ENCODE measurements at places on chromosomes 4 and X.
A peak's percentile ranks its signal among the peaks of the same experiment; 100 is the strongest.

GRCh38 chrX:15812192-15812938, 22.1 kb downstream of the ZRSR2 start:
- no peak for DNase-seq

DNA sequence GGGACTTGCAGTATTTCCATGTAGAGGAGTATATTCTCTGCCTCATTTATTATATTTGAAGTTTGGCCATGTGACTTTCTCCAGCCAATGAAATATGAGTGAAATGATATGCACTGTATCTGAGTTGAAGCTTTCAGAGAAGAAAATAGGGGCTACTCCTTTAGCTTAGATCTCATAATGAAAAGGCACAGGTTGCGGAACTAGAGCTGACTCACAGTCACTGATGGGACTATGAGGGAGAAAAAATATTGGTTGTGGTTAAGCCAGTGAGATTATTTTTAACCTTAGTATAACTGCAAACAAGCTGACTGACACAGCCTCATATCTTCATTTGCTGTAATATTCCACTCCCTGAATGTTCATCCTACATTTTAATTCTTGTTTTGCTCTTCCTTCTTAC, 1104.3 kb downstream of the RPA4 start:
- DNase-seq: no peak

DNA sequence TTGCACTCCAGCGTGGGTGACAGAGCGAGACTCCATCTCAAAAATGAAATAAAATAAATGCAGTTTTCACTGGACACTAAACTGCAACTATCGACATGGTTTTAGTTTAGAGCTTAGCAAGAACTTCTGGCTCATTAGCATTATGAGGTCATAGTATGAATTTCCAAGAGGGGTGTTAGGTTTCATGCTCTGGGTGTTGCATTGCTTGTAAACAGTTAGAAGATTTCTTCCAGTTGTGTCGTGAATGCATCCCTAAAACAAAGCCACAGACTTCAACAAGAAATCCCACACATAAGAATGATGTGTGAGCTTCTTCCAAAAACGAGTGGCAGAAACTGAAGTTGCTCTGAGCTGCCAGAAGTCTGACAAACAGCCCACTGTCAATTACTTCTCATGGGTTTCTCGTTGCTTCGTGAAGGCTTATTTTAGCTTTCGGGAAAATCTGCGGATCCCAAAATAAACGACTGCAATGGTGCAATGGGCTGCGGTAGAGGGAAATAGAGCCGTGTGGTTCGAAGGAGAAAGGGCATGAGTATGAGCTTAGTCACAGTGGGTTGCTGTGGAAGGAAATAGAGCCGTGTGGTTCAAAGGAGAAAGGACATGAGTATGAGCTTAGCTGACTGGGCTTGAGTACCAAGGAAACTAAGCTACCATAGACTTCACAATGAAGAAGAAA, 354.9 kb downstream of the DHRSX start:
- no peak for DNase-seq

DNA sequence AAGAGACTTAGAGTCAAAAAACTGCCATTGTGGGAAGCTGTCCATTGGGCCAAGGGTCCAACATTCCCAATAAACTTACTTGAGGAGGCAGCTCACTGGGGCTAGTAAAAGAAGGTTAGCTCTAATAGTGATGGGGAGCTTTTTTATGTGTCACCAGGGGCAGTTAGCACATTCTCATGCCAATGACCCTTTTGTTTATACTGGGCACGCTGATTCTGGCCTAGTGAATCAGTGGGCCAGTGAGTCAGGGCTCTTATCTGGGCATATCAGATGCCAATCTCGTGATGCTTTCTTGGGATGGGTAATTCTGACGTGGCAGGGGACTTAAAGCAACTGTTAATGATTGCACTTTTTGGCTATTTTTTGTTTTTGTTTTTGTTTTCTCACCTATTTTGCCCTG, 27.8 kb downstream of the TCEAL1 start:
- no peak for DNase-seq

DNA sequence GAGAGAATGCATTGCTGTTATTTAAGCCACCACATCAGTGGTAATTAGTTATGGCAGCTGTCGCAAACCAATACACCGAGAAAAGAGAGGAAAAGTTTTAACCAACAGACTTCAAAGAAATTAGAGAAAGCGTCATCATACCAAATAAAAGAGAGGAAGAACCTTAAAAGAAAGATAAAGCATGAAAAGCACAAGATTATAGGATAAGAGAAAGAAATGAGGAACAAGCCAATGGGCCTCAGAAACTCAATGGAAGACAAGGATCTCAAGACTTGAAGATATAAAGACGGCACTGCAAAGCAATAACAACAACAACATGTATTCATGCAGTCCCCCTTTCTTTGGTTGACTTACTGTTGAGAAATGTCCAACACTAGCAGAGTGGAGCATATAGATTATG, 22.8 kb upstream of the ASMTL start:
- DNase-seq: no peak

- no peak for DNase-seq
Measured at GRCh38 chrX:150696331-150696730, 3.1 kb downstream of the MTMR1 start.

DNA sequence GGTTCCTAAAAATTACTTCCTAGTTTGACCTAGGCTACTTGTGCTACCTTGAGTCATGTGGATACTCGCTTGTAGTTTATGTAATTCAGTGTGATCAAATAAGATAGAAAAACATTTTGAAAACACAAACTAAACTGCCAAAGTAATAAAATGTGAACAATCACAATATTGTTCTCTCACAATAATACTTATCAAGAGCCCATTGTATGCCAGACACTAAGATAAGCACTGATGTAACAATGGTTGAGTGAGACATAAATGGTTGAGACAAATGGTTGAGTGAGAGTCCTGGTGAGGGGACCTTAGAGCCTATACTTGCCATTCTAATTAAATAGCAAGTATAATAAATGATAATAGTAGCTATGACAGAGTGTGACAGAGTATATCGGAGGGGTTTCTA, 41.7 kb downstream of the RFC1 start:
- DNase-seq: no peak

GRCh38 chr4:175891851-175892250, 79.8 kb upstream of the GPM6A start:
- no peak for DNase-seq

GRCh38 chr4:104501290-104501689, 6.6 kb upstream of the CXXC4 start:
- DNase-seq: no peak

GRCh38 chr4:121669163-121669550, 27.6 kb downstream of the ANXA5 start:
- no peak for DNase-seq

GRCh38 chrX:2733286-2733685, 18.6 kb upstream of the XG start:
- no peak for DNase-seq

DNA sequence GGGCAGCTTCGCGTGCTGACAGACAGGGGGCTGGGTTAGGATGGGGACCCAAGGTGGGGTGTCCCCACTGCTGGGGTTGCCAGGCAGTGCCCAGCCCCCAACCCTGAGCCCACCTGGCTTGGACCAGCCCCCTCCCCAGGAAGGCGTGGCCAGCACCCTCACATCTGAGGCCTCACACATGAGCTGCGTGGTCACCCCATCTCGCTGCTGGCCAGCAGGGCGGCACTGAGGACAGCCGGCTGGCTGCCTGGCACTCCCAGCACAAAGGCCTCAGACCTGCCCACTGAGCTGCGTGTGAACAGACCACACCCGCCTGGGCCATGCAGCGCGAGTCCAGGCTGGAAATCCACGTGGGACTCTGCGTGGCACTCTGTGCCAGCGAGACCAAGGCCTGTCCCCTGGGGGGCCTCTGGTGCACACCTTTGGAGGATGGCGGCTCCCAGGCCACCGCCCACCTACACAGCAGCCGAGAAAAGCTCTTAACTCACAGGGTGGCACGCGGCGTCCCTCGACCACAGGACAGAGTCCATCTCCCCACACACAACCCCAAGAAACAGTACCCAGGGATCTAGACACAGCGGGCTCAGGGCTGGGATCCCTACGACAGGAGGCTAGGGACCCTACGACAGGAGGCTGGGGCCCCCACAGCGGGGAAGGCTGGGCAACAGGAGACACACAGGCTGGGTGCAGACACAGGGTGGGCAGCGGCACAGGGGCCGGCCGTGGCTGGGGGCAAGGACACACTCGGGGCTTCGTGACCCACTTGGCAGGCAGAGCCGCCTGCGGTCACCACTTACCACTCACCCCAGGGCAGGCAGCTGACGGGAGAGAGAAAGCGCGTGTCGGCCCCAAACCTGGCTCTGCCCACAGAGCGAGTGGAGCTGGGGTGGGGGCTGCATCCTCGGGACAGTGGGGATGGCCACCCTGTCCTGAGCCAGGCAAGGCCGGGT, 9.8 kb downstream of the DGKQ start:
- no peak for DNase-seq

DNA sequence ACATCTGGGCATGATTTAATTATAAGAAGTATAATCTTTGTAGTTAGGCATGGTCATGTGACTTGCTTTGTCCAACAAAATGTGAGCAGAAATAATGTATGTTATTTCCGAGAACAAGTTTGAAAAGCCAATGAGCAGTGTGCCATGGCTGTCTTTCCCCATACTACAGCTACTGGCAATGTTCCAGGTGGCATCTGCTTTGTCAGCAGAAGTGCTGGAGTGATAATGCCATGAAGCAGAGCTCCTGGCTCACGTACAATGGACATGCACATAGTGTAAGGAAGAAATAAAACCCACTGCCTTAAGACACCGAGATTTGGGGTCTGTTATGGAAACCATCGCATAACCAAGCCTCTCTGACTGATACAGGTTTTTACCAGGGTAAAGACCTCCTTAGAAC, 212.6 kb upstream of the RASGEF1B start:
- DNase-seq: no peak

- peak; percentile 0 for DNase-seq
Measured at GRCh38 chrX:39508300-39508692, 589.5 kb downstream of the BCOR start.

- no peak for DNase-seq
Measured at GRCh38 chrX:75673468-75673867, 111.6 kb downstream of the MAGEE2 start.

GRCh38 chr4:45063696-45064095, 337.3 kb upstream of the GNPDA2 start:
- DNase-seq: no peak

DNA sequence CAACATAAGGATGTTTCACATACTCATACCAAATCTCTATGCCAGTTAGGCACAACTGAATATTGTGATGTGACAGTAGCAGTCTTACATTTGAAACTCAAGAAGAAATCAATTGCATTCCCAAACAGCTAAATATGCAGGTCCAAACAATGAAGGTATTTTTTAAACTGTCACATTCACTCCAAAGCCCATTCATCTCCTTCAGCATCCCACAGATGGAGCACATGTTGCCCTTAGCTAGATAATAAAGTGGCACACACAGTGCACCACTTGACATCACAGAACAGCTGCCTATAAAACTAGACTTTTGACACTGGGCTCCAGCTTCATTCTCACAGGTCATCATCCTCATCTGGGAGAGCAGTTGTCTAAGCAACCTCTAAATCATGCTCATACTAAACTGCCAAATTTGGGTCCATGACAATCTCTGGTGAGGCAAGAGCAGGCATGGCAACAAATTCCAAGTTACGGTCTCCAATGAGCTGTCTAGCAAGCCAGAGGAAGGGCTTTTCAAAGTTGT, 26.2 kb upstream of the ARHGEF6 start:
- DNase-seq: no peak

DNA sequence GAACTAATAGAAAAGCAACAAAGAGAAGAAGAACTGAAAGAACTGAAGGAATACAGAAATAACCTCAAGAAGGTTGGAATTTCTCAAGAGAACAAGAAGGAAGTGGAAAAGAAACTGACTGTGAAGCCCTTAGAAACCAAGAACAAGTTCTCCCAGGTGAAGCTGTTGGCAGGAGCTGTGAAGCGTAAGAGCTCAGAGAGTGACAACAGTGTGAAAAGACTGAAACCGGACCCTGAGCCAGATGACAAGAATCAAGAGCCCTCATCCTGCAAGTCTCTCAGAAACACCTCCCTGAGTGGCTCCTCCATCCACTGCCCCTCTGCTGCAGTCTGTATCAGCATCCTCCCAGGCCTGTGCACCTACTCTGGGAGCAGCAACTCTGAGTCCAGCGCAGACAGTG, 8.4 kb upstream of the FHDC1 start:
- no peak for DNase-seq

- DNase-seq: no peak
Measured at GRCh38 chrX:31154946-31155345, 83.1 kb upstream of the FTHL17 start.

- no peak for DNase-seq
Measured at GRCh38 chrX:69120476-69120875, 44.8 kb downstream of the PJA1 start.

DNA sequence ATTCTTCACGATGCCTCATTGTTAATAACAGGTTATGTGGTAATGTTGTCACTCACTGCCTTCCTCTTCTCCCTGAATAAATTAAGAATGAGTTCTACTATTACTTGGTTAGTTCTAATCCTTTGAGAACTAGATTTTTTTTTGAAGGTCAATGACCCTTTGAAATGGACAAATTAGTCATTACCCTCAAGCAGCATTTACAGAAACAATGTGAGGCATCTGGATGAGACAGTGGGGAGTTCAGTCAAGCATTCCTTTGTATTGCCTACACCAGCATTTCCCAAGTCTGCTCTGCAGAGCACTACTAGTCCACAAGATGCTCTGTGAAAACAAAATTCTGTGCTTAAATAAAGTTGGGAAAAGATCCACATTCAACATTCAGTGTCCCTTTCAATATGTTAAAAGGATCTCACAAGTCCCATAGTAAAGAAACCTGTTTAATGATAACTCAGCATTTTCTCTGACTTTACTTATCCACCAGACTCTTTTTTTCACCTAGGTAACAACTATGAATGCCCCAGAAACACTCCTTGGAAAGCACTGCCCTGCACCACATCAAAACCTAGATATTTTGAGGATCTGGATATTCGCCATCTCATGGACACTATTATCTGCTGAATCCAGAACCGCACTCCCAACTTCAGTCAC, 60.6 kb downstream of the CHRDL1 start:
- DNase-seq: no peak

DNA sequence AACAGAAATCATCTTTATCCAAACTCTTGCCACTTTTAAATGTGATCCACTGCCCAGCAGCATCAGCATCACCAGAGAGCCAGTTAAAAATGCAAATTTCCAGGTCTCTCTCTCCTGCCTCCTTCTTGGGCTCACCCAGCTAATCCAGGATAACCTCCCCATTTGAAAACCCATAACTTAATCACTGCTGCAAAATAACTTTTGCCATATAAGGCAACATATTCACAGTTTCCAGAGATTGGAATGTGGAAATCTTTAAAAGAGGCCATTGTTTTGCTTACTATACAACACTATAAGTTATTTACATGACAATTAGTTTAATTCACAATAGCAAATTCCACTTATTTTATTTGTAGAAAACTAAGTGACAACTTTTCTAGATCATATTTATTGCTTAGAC, 4.8 kb upstream of the EXOSC9 start:
- DNase-seq: no peak

- no peak for DNase-seq
Measured at GRCh38 chr4:20271950-20272349, 20.2 kb downstream of the SLIT2 start.

DNA sequence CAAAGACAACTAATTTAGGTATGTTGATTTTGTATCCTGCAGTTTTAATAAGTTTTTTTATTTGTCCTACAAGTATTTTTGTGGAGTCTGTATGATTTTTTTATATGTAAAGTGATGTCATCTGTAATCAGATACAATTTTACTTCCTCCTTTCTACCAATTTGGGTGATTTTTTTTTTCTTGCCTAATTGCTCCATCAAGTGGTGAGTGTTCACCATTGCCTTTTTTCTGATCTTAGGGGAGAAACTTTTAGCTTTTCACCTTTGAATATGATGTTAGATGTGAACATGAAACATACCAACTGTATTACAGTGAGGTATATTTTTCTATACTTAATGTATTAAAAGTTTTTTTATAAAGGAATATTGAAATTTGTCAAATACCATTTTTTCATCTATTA, 362.3 kb downstream of the PABPC4L start:
- DNase-seq: no peak

Data from effector CD8-positive, alpha-beta T cell (primary cell).